ENCODE measurements at places on chromosomes 13 and 19.

DNA sequence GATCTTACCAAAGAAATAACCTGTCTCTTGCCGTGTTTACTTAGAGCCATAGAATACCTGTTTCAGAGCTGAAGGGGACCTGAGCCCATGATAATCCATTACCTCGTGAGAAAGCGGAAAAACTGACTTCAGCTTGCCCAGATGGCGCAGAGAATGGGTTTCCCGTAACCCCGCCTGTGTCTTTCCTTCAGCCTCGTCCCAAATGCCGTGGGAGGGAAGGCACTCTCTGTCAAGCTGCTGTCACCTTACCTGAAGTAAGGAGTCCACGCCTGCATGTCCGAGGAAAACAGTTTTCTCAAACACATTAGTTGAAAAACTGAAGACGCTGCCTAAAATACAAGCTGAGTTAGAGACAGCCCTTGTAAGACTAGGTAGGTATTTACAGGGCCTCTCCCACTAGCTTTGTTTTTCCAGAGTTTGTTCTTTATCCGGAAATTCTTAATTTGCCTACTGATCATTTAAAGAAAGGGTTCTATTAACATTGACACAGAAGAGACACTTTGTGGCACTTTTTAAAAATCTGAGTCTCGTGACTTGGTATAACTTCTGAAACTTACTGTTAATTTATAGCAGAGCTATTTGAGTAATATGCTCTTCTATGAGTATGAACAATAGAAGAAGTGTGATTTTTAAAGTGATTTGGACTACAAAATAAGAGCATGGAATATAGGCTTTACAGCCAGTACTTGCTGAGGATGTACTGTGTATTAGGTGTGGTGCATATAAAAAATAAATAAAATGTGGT is 1.3 kb upstream of the INTS6 start:
- no peak for DNase-seq

GRCh38 chr13:106691861-106692260 is 123.9 kb upstream of the ARGLU1 start:
- DNase-seq, result no peak

DNA sequence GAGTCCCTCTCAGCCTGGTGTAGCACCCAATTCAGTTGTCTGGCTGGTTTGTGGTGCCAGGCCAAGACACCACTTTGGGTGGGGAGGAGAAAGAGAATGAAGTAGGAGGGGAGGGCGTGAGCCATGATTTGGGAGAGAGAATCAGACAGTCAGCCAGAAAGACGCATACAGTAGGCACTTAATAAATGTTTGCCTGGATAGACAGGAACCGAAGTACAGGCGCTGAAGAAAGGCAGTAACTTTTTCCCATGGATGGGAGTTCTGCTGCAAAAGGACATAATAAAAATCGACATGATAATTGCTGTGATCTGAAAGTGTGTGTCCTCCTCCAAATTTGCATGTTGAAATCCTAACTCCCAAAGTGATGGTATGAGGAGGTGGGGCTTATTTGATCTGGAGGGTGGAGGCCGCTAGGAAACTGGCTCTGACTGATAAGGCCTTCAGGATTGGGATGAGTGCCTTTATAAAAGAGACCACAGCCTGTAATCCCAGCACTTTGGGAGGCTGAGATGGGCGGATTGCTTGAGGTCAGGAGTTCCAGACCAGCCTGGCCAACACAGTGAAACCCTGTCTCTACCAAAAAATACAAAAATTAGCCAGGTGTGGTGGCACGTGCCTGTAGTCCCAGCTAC is 38.4 kb upstream of the PDCD5 start:
- DNase-seq, result no peak

DNA sequence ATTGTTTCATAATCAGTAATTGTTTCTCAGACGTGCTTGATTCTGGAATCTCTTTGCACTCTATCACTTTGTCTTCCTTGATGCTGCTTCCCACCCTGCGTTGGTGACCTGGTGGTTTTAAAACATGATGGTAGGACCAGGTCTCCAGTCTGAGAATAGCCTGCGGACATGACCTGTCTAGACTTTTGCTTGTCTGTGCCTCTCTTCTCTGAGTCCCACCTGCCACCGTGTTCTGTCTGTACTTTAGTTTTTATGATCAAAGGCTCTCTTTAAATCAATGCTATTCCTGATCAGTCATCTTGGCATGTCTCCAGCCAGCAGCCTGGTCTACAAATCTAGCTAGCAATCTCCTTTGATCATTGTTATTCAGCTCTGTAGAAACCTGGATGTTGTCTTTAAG is 933.9 kb downstream of the DIAPH3 start:
- no peak for DNase-seq

- no peak for DNase-seq
These were observed 49.3 kb downstream of the VAV1 start for GRCh38 chr19:6821639-6822310.

DNA sequence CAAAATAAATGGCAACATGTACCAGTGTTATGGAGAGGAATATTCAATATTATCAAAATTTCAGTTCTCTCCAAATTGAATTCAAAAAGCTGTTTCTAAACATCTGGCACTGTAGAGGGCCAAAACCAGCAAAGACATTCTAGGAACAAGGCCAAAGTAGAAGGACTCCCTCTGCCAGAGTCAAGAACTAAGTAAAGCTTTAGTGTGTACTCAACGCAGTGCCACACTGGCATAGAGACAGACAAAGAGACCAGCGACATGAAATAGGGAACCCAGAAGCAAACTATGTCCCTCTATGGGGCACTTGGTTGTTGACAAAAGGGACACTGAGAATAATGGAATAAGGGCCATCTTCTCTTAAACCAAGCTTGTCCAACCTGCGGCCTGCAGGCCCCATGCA is 15.6 kb downstream of the SCGB2B2 start:
- DNase-seq, result no peak

DNA sequence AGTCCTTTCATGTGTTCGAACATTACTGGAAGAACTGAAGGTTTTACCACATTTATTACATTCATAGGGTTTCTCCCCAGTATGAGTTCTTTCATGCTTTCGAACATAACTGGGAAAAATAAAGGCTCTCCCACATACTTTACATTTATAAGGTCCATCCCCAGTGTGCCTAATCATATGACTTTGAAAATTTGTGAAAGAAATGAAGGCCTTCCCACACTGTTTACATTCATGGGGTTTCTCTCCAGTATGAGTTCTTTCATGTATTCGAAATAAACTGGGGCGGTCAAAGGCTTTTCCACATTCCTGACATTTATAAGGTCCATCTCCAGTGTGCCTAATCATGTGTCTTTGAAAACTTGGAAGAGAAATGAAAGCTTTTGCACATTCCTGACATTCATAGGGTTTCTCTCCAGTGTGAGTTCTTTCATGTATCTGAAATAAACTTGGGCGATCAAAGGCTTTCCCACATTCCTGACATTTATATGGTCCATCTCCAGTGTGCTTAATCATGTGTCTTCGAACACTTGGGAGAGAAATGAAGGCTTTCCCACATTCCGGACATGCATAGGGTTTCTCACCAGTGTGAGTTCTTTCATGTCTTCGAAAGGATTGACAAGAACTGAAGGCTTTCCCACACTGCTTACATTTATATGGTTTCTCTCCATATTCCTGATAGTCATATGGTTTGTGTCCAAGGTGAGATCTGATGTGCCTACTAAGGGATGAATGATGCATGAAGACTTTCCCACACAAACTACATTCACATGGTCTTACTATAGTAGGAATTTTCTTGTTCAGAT is 24.0 kb downstream of the ZNF564 start:
- no peak for DNase-seq

DNA sequence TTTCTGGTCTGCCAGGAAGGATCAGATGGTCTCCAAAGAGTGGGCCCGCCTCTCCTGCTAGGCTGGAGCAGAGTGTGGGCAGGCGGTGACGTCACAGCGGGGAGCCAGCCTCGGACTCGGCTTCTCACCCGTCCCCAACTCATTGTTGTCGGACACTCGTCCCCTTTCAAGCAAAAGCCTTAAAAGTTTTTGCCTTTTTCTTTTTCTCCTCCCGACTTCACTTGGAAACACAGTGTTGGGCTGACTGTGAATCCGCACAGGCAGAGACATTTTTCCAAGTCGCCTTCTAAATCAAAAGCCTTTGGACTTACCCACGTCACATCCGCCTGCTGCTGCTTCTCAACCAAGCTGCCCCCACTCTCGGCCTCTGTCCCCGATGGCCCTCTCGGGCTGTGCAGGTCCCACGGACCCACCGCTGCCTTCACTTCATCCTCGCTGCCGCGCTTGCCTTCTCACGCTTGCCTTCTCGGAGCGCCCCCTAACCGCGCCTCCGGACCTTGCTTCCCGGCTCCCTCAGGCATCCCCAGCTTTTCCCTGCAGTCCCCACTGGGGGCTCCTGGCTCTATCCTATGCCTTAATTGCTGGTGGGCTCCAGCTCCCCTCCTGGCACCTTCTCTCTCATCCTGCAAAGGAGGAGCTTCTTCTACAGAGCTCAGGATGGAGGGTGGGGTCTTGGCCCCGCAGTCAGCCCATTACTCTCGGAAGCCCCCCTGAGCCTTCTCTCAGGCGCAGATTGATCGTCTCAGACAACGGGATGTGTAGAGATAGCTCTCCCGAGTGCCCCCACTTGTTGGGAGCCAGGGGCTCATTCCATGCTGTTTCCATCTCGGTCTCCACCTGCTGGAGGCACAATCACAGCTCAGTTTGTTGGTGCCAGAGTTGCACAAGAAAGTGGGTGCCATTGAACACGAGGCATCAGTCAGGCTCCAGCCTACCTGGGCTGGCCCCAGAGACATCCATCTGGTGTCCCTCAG is 3.9 kb upstream of the ZNF135 start:
- no peak for DNase-seq

- DNase-seq, result no peak
These were observed 564 bp downstream of the SPART start for GRCh38 chr13:36345438-36346221.

- DNase-seq, result no peak
These were observed 9.4 kb upstream of the USPL1 start for GRCh38 chr13:30608364-30608763.

DNA sequence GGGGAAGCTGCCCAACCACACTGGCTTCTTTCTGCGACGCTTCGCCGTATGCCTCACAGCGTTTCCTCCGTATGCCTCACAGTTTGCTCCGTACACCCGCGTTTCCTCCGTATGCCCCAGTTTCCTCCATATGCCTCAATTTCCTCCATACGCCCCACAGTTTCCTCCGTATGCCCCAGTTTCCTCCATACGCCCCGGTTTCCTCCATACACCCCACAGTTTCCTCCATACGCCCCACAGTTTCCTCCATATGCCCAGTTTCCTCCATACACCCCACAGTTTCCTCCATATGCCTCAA is 22.6 kb downstream of the GAS6 start:
- no peak for DNase-seq

- peak; percentile 21 for DNase-seq
These were observed 25.1 kb downstream of the TMPRSS9 start for GRCh38 chr19:2385053-2385721.

- no peak for DNase-seq
These were observed 971.6 kb upstream of the MIR17HG start for GRCh38 chr13:90375851-90376250.

DNA sequence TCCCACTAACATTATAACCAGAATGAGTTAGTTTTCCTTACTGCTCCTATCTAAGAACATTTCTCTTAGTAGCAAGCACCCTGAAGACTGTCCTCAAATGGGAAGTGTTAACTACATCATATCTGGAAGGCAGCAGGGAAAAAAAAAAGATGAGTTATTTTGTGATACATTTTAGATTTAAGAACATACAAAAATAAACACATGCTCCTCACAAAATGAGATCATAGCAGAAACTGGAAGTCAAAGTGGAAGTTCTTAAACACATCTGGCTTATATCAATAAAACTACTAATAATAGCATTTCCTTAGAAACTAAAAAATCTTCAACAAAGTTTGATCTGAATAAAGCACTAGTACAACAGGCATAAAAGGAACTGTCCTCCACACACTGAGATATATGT is 70.4 kb downstream of the SLITRK6 start:
- DNase-seq, result no peak

DNA sequence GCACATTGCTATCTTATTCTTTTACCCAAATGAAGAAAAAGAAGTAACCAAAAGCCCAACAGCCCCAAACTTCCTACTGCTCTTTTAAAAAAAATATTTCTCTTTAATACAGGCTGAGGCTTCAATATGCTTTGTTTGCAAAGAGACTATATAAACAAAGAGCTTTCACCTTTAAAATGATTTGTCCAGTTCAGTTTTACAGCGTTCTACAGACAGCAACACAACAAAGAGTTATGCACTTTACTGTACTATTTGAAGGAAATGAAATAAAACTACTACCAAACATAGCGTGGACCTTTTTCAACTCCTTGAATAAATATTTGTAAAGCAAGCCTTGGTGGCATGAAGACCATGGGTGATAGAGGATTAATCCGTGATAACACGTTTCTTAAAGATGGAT is 151.2 kb downstream of the FGF9 start:
- no peak for DNase-seq

DNA sequence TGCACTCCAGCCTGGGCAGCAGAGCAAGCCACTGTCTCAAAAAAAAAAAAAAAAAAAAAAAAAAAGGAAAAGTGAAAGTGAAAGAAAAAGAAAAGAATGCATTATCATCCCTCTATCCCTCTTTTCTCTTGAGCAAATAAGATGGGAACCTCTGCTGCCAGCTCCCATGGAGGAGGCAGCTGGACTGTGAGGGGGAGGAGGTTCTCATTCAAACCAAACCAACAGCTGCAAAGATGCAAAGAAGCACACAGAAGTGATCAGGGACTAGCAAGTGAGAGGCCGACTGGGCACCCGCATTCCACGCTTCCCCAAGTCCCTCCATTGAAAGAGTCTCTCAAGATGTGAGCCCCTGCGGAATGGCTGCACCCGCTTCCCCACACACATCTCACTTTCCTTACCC is 63.5 kb downstream of the TSHZ3 start:
- DNase-seq, result no peak
